MG63 (cell line): ENCODE measurements at places on chromosomes 7 and 10.

DNA sequence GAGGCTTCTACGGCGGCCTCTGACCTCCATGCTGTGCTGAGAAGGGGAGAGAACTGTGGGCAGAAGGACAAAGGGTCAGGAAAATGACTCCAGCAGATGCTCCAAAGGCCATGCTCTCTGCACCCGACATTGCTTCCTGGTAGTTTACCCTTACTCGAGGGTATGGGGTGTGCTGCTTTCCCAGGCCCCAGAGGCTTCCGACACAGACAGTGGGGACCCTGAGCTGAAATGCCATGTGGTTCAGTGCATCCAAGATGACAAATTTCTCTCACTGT is 130.9 kb downstream of the PTPN20 start:
- no peak for DNase-seq

DNA sequence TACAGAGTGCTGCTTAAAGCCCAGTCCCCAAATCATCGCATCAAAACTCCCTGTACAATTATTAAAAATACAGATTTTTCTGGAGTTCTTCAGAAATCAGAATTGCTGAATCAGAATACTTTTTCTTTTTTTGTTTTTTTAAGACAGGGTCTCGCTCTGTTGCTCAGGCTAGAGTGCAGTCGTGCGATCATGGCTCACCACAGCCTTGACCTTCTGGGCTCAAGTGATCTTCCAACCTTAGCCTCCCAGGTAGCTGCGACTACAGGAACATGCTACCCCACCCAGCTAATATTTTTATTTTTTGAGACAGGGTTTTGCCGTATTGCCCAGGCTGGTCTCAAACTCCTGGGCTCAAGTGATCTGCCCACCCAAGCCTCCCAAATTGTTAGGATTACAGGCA is 3.9 kb downstream of the BBIP1 start:
- no peak for DNase-seq

- DNase-seq = no peak
Observed at GRCh38 chr10:45052700-45053099, 52.0 kb downstream of the ZNF22 start.

- no peak for DNase-seq
Observed at GRCh38 chr7:152859781-152860191, 100.2 kb downstream of the ACTR3B start.

DNA sequence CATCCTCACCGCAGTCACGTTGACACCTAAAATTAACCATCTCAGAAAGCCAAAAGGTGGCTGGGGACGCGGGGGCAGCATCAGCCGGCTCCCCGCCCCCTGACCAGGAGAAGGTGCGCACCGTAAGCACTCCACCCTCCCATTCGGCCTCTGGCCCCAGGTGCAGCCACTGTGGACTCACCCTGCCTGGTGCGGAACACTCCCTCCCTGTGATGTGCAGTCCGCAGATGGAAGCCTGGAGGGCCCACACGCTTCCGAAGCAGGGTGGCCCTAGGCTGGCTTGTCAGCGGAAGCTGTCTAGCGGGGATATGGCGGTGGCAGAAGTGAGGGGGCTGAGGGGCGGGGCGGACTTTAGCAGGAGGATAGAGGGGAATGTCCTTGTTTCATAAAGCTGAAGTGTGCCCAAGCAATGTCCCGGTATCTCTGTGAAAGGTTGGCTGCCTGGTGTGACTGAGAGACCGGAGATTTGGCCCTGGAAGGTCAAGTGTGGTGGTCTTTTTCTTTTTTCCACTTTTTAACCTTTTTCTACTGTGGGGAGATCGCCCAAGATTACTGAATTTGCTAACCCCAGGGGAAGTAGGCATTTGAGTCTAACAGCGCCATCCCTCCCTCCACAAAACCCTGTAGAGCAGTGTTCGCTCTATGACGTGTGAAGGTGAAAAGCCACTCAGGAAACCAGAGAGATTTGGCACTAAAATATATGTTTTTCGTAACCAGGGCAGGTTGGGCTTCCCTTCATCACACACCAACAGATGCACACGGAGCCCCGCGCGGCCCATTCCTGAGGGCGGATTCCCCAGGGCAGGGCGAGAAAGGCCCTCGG is 74.7 kb downstream of the CXCL12 start:
- no peak for DNase-seq

DNA sequence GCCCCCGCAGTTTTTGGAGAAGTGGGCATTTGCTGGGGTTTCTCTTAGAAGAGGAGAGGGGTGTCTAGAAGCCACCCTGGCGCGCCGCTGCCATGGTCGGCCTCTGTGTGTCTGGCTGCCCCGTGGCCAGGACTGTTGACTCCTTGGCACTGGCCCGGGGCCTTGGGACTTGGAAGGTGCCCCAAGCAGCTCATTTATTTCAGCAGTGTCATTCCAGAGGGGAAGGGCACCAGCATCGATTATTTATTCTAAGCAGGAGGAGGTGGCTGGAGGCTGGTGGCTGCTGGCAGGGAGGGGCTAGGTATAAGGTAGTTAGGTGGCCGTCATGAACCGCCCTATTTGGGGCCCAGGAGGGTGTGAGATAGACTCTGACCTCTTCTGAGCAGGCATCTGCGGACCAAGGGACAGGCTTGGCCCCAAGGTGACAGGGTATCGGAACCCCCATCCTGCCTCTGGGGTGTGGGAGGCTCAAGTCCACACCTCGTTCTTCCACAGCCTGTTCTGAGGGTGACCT is 1.6 kb downstream of the GTF2IRD1 start:
- DNase-seq = peak; percentile 26

GRCh38 chr7:92461027-92462003 is 14.0 kb downstream of the GATAD1 start:
- no peak for DNase-seq

- no peak for DNase-seq
Observed at GRCh38 chr10:97140049-97140846, 45.5 kb downstream of the SLIT1 start.

DNA sequence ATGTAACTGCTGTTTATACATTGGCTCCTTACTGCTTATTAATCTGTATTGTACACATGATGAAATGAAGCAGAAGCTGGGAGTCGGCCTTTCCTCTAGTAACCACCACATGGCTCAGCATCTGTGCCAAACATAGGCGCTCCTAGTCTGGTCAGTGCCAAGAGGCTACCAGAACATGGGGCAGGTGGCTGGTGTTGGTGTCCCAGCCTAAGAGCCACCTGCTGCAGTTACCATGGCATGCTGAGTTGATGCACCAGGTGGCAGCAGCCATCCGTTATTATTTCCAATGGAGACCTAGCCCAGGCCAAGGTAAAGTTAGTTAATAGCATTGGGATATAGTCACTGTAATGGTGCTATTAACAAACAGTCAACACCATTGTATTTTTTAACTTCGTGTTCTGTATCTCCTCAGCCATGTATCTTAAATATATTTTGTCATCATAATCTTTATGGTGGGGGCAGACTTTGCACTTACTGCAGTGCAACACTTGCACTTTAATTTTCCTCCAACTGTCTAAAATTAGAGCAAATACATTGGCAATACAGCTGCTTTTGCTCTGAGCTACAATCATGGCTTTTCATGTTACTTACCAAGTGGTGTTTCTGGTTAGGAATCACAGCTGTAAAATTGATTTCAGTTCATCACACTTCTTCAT is 33.1 kb downstream of the HBP1 start:
- peak; percentile 3 for DNase-seq

GRCh38 chr7:4663239-4664018 is 18.7 kb upstream of the FOXK1 start:
- DNase-seq = no peak

- no peak for DNase-seq
Observed at GRCh38 chr7:21946222-21946709, 567 bp upstream of the CDCA7L start.

- peak; percentile 79 for DNase-seq
Observed at GRCh38 chr10:95767884-95768556, 12.1 kb downstream of the ENTPD1 start.

DNA sequence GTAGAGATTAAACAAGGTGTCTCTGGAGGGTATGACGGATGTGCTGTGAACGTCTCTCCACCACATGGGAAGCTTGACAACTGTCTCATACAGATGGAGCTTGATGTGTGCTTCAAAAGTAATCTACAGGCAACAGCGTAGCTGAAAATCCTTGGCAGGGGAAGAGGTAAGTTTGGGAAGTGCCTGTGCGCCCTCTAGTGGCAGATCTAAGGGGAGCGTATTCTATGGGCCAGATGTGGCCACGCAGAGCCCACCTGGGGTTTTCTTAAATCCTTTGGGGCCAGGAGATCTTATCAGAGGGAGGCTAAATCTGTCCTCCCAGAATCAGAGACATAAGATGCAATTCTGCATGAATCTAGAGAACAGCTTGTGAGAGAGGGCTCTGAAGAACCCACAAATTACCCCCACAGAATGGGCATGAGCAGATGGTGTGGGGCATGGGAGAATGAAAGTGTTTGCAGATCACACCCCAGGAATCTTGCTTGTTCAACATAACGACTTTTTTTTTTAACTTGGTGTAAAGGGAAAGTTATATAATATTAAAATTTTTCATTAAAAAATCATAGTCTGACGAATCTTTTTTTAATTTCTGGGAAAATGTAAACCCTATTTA is 91.2 kb upstream of the MPP7 start:
- DNase-seq = peak; percentile 49
